Aorta (tissue), 5 donors: ENCODE measurements at places on chromosomes 11 and 22. TPM values are rescaled to one million over a fixed set of nuclear protein-coding genes. Genes with fewer than 3 reads are reported as not detected.
A peak's percentile ranks its signal among the peaks of the same experiment; 100 is the strongest.

GRCh38 chr11:57205041-57205641 is 23.4 kb downstream of the LRRC55 start:
- H3K36me3 ChIP-seq: no peaks in the 10 kb centered on the region
- H3K27ac ChIP-seq: no peak overlapping the region
- no peaks in the 10 kb centered on the region for H3K27me3 ChIP-seq
- no peak for DNase-seq

DNA sequence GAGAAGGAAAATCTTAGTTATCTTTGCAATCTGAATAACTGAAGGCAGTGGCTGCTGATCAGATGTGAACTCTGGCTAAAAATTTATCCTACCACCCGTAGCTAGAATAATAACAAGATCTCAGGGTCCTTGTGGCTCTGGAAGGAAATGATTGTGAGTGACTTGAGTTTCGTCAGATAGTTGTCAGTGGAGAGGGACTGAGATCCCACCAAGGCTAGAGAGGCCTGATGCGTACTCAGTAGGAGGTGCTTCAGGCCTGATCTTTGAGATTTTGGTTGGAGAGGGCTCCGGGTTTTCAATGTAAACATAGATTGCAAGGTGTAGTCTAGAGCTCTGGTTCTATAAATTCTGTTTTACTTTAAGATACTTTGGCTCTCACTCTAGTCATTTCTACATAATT is 1.4 kb downstream of the MADD start:
- H3K4me3 ChIP-seq: no peak overlapping the region
- DNase-seq: no peak
- H3K27me3 ChIP-seq: no peaks in the 10 kb centered on the region
- no peak overlapping the region for H3K27ac ChIP-seq
- no peaks in the 10 kb centered on the region for H3K4me1 ChIP-seq

GRCh38 chr11:20021771-20022362 is 138.4 kb downstream of the DBX1 start:
- no peak for DNase-seq
- peaks cover 3% of the 10 kb centered on the region for H3K4me1 ChIP-seq
- no peaks in the 10 kb centered on the region for H3K27me3 ChIP-seq
- no peaks in the 10 kb centered on the region for H3K36me3 ChIP-seq

GRCh38 chr22:20406686-20407408 is 12.9 kb downstream of the ZNF74 start:
- H3K36me3 ChIP-seq: peaks cover 10% of the 10 kb centered on the region
- no peaks in the 10 kb centered on the region for H3K4me1 ChIP-seq
- no peak overlapping the region for H3K27ac ChIP-seq

DNA sequence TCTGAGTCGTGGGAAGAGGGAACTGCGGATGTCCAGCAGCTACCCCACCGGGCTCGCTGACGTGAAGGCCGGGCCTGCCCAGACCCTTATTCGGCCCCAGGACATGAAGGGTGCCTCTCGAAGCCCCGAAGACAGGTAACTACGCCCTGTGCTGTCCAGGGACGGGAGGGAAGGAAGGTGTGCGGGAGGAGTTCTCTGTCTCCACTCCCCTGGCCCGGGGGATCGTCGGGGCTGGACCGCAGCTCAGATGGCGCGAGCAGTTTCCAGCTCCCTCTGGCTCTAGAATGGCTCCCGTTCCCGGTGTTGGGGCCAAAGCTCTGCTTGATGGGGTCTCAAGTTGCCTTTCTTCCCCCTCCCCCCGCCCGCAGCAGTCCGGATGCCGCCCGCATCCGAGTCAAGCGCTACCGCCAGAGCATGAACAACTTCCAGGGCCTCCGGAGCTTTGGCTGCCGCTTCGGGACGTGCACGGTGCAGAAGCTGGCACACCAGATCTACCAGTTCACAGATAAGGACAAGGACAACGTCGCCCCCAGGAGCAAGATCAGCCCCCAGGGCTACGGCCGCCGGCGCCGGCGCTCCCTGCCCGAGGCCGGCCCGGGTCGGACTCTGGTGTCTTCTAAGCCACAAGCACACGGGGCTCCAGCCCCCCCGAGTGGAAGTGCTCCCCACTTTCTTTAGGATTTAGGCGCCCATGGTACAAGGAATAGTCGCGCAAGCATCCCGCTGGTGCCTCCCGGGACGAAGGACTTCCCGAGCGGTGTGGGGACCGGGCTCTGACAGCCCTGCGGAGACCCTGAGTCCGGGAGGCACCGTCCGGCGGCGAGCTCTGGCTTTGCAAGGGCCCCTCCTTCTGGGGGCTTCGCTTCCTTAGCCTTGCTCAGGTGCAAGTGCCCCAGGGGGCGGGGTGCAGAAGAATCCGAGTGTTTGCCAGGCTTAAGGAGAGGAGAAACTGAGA is 1.4 kb downstream of the ADM start:
- no peaks in the 10 kb centered on the region for H3K36me3 ChIP-seq
- H3K27me3 ChIP-seq: no peaks in the 10 kb centered on the region
- no peak overlapping the region for H3K27ac ChIP-seq
- H3K4me3 ChIP-seq: peak overlapping the region; percentile 21

DNA sequence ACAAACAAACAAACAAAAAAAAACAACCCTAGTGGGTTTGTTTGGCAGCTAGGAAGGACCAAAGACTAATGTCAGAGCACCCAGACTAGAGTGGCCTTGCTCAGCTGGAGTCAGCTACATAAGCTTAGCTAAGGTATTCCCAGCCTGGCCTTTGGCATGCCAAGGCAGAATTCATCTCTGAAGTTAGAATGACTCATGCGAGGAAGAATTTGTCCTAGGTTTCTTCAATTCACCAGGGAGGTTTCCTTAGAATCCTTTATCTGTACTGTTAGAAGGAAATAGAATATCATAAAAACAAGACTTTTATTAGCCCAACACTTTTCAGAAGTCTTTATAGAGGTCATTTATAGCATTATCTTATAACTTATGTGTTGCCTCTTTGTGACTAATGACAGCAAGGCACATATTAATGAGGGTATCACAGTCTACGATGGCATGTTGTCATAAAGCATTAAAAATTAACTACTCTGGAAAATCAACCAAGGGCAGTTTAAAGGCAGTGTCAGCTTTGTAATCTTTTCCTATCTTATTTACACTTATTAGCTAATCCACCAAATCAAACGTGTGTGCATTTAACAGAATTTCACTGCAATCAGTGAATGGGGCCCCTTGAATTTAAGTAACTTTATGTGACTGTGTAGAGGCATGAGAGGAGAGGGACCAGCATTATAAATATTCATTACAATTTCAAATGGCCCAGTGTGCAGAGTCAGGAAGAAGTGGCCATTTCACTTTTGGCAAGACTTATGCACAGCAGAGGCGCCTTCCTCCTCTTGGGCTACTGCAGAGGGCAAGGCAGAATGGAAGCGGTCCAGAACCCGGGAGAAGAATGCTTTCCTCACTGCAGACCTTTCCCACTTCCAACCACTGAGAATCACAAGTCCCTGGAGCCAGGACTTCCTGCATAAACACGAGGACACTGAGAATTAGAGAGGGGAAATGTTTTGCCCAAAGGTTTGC is 36.3 kb downstream of the SLC5A1 start:
- H3K4me3 ChIP-seq: no peak overlapping the region
- no peaks in the 10 kb centered on the region for H3K36me3 ChIP-seq
- H3K27me3 ChIP-seq: no peaks in the 10 kb centered on the region
- no peak overlapping the region for H3K27ac ChIP-seq
- DNase-seq: no peak

- no peak overlapping the region for H3K4me3 ChIP-seq
- H3K27ac ChIP-seq: no peak overlapping the region
- H3K27me3 ChIP-seq: no peaks in the 10 kb centered on the region
- no peaks in the 10 kb centered on the region for H3K36me3 ChIP-seq
Observed at GRCh38 chr22:28413612-28414399, 265.8 kb downstream of the TTC28 start.

DNA sequence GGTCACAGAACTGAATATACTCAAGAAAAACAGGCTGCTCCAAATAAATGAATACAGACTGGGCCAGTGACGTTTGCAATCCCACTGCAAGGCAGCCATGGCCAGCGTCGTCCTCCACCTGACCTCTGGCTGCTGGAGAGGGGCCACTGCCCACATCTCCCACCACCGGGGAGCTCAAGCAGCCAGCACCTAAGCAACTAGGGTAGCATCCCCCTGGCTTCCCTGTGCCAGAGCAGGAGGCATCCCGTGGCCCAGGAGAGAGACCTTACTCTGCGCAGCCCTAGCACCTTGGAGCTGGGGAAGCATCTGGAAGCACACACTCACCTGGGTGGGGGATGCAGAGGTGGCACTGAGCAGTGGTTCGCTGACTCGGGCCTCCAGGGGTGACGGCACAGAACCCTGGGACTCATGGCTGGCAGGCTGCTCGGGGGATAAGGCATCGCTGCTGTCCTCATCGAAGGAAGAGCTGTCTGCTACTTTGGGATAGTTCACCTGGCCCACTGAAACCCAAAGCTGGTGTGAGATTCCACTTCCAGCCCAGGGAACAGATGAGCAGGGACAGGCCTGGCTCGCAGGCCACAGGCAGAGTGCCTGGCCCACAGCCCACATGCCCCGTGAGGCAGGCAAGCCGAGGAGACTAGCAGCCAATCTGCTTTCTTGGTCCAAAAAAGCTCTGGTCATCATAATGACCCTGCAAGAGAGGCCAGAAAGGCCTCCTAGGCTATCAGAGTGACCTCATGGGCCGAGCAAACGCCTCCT is 53.7 kb downstream of the SGSM3 start:
- H3K27ac ChIP-seq: no peak overlapping the region
- H3K36me3 ChIP-seq: peaks cover 20% of the 10 kb centered on the region
- H3K4me3 ChIP-seq: no peak overlapping the region
- DNase-seq: peak; percentile 67

- no peaks in the 10 kb centered on the region for H3K27me3 ChIP-seq
- H3K36me3 ChIP-seq: no peaks in the 10 kb centered on the region
- no peak overlapping the region for H3K4me3 ChIP-seq
- peaks cover 9% of the 10 kb centered on the region for H3K4me1 ChIP-seq
- no peak overlapping the region for H3K27ac ChIP-seq
Observed at GRCh38 chr22:28978158-28978557, 83.5 kb downstream of the C22orf31 start.

DNA sequence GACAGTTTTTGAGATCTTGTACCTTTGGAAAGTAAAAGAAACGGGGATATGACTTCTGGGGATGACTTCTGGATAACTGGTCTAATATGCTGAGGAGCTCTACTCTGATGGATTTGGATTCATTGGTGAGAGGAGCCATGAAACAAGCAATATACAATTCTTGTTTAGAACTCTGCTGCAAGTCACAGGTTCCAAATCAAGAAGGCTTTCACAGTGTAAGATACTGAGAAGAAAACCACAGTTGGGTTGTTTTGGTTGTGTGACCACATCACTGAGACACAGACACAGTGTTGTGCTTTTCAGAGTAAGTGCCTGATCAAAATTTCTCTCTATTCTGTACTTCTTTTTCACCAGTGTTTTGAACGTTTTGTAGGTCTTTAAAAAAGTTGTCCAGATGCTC is 13.1 kb upstream of the UCP2 start:
- H3K36me3 ChIP-seq: no peaks in the 10 kb centered on the region
- H3K27me3 ChIP-seq: no peaks in the 10 kb centered on the region
- no peaks in the 10 kb centered on the region for H3K4me1 ChIP-seq
- DNase-seq: no peak

DNA sequence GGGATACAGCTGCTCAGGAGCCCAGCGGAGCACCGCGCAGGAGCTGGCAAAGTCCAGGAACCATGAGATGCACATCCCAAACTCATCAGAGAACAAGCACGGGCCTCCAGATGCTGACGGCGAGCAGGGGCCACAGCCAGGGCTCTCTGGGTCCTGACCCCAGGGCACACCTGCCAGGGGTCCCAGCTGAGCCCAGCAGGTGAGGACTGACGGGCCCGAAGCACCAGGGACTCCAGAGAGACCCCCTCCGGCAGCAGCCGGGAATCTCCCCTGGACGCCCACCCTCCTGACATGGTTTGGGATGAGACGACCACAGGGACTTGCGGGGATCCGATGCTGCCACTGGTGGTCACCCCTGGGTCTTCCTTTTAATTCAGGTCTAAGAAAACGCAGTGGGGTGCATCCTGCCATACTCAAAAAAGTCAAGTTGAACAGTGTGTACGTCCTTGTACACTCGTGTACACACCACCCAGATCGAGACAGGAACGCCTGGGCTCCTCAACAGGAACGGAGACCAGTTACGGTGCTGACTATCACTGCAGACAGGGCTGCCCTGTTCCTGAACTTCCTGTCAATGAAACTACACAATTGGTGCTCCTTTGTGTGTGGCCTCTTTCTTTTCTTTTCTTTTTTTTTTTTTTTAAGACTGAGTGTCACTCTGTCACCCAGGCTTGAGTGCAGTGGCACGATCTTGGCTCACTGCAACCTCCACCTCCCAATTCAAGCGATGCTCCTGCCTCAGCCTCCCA is 21.9 kb downstream of the TTLL8 start:
- no peak overlapping the region for H3K27ac ChIP-seq
- H3K4me1 ChIP-seq: no peaks in the 10 kb centered on the region
- peak; percentile 26 for DNase-seq
- H3K36me3 ChIP-seq: no peaks in the 10 kb centered on the region

DNA sequence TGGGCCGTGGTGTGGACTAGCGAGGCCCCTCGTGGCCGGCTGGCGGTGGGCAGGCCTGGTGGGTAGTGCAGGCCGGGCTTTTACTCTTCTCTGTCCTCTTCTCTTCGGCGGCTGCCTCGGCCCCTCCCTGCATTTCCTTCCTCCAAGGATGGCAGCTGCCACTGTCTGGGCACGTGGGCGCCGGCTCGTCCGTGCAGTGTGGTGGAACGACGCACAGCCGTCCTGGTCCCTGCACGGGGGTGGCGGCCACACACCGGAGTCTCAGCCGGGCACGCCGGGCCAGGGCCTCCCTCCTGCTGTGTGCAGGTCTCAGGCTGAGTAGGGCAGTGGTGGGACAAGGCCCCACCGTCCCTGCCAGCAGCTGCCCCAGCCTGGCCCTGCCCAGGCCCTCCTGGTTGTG is 37.7 kb downstream of the MOB2 start:
- no peak overlapping the region for H3K27ac ChIP-seq
- H3K4me3 ChIP-seq: no peak overlapping the region
- no peak for DNase-seq
- H3K27me3 ChIP-seq: no peaks in the 10 kb centered on the region
- H3K36me3 ChIP-seq: no peaks in the 10 kb centered on the region
- no peaks in the 10 kb centered on the region for H3K4me1 ChIP-seq

- H3K4me3 ChIP-seq: no peak overlapping the region
- no peak for DNase-seq
- H3K4me1 ChIP-seq: no peaks in the 10 kb centered on the region
- H3K27ac ChIP-seq: no peak overlapping the region
- no peaks in the 10 kb centered on the region for H3K27me3 ChIP-seq
- H3K36me3 ChIP-seq: no peaks in the 10 kb centered on the region
Observed at GRCh38 chr11:132595711-132596134, 936.6 kb downstream of the OPCML start.

- no peak for DNase-seq
- no peak overlapping the region for H3K4me3 ChIP-seq
- H3K36me3 ChIP-seq: no peaks in the 10 kb centered on the region
- H3K27ac ChIP-seq: no peak overlapping the region
- no peaks in the 10 kb centered on the region for H3K27me3 ChIP-seq
Observed at GRCh38 chr11:130179396-130180306, 20.1 kb downstream of the ST14 start.

The DEFB131B gene
- not detected for total RNA-seq

The KCNQ1 gene
- total RNA-seq: 11.5 TPM

The RRM1 gene
- total RNA-seq: 33.5 TPM

The FXYD2 gene
- total RNA-seq: 4.7 TPM

The GPR83 gene
- 0.15 TPM for total RNA-seq

The ACRV1 gene
- total RNA-seq: not detected

The OVCH2 gene
- not detected for total RNA-seq
